ENCODE measurements at places on chromosomes 2 and 18. TPM values are rescaled to one million over a fixed set of nuclear protein-coding genes. Genes with fewer than 3 reads are reported as not detected.
A peak's percentile ranks its signal among the peaks of the same experiment; 100 is the strongest.

DNA sequence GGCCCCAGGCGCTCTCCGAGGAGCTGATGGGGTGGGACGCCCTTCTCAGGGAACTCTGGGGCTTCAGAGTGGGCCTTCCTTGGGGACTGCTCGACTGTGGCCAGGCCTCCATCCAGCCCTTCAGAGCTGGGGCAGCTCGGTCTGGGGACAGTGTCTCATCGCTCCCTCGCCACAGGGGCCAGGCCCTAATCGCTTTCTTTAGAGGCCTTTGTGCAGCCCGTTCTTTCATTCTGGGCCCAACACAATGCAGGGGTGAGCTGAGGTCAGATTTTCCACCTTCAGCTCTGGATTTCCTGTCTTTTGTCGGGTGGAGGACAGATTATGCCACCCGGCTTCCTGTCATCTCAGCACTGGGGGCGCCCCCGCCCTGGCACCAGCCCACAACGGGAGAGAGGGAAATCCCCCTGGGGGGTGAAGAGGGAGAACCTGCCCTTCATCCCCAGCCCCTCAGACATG is 25.2 kb downstream of the MYCN start:
- H3K4me1 ChIP-seq = no peaks in the 10 kb centered on the region
- H3K4me3 ChIP-seq = no peak overlapping the region
- DNase-seq = no peak

DNA sequence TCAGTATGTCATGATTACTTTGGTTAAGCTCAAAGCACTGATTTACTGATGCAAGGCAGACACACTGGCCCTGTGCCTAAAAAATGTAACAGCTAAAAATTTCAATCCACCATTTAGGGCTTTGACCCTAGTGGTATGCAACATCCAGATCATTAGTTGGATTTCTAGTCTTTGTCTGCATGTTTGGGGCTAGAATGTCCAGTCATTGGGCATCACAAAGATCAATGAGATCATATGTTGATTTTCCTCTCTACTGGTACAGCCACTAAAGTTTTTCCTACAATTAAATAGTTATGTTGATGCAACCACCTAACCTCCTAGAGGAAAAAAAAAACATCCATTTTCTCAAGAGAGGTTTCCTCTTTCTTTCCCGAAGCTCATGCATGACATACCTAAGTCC is 53.4 kb upstream of the REV1 start:
- H3K27me3 ChIP-seq = peaks cover 100% of the 10 kb centered on the region
- H3K27ac ChIP-seq = no peak overlapping the region
- no peaks in the 10 kb centered on the region for H3K36me3 ChIP-seq
- no peak for DNase-seq
- no peak overlapping the region for H3K4me3 ChIP-seq

GRCh38 chr2:73928963-73929347 is 2.3 kb downstream of the DGUOK start:
- no peak overlapping the region for H3K27ac ChIP-seq
- H3K4me1 ChIP-seq = peaks cover 28% of the 10 kb centered on the region
- no peak overlapping the region for H3K4me3 ChIP-seq
- H3K27me3 ChIP-seq = no peaks in the 10 kb centered on the region

GRCh38 chr18:60295674-60296073 is 76.9 kb downstream of the MC4R start:
- DNase-seq = no peak
- no peak overlapping the region for H3K27ac ChIP-seq
- no peaks in the 10 kb centered on the region for H3K4me1 ChIP-seq
- H3K27me3 ChIP-seq = no peaks in the 10 kb centered on the region
- no peaks in the 10 kb centered on the region for H3K36me3 ChIP-seq

DNA sequence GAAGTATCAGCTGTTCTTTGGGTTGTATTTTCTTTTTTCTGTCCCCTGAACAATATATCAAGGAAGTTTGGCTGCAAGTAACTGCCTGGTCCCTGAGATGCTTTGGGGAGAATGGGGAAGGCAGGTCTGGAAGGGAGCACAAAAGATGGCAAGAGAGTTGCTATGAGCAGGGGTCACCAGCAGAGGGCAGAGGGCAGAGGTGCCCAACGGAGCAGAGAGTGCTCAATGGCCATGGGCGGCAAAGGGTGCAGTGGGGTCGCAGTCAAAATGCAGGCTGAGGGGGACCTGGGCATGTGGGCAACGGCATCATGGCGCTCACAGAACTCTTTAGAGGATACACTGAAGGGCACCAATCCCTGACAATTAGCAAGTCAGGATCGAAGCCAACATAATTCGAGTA is 107.7 kb upstream of the ATP8B1 start:
- H3K36me3 ChIP-seq = no peaks in the 10 kb centered on the region
- H3K27ac ChIP-seq = no peak overlapping the region
- no peak overlapping the region for H3K4me3 ChIP-seq
- H3K27me3 ChIP-seq = no peaks in the 10 kb centered on the region
- DNase-seq = no peak

- no peaks in the 10 kb centered on the region for H3K36me3 ChIP-seq
- no peak overlapping the region for H3K27ac ChIP-seq
- peaks cover 8% of the 10 kb centered on the region for H3K4me1 ChIP-seq
Measured at GRCh38 chr2:162086904-162087303, 12.9 kb upstream of the DPP4 start.

DNA sequence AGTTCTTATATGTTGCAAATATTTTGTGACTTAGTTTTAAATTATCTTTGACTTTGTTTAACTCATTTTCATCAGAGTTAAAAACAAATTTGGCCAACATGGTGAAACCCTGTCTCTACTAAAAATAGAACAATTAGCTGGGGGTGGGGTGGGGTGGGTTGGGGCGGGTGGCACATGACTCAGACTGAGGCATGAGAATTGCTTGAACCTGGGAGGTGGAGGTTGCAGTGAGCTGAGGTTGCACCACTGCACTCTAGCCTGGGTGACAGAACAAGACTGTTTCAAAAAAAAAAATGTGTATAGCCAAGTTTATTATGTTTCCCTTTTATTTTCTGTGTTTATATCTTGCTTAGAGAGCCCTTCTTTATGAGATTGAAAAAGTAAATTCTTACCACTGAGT is 14.2 kb upstream of the LIPG start:
- peak overlapping the region; percentile 81 for H3K27ac ChIP-seq
- DNase-seq = no peak
- no peaks in the 10 kb centered on the region for H3K36me3 ChIP-seq

- H3K36me3 ChIP-seq = no peaks in the 10 kb centered on the region
- no peak for DNase-seq
- H3K4me1 ChIP-seq = peaks cover 16% of the 10 kb centered on the region
- H3K27ac ChIP-seq = peak overlapping the region; percentile 9
- H3K4me3 ChIP-seq = no peak overlapping the region
Measured at GRCh38 chr2:157880927-157881326, 4.8 kb upstream of the ACVR1 start.

GRCh38 chr18:8757396-8757997 is 52.1 kb downstream of the MTCL1 start:
- no peak for DNase-seq
- no peaks in the 10 kb centered on the region for H3K4me1 ChIP-seq
- H3K4me3 ChIP-seq = no peak overlapping the region
- no peak overlapping the region for H3K27ac ChIP-seq
- H3K27me3 ChIP-seq = no peaks in the 10 kb centered on the region

DNA sequence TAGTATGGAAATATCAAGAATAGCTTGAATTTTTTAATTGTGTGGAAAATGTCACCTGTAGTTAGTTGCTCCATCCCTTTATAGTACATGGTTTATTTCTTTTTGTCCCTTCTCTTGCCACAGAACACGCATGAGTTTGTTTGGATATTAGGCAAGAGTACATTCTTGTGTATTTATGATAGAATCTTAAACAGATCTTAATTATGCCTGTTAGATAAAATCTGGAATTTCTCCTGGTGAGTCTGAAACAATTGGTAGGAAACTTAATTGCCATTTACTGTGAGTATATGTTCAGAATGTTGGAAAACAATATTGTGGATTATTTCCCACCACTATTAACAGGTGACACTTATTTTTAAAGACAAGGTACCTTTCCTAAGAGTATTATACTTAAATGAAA is 30.2 kb upstream of the CABYR start:
- peaks cover 15% of the 10 kb centered on the region for H3K4me1 ChIP-seq
- H3K4me3 ChIP-seq = no peak overlapping the region
- no peaks in the 10 kb centered on the region for H3K36me3 ChIP-seq
- DNase-seq = peak; percentile 35

- peaks cover 18% of the 10 kb centered on the region for H3K4me1 ChIP-seq
- no peaks in the 10 kb centered on the region for H3K27me3 ChIP-seq
- peak; percentile 63 for DNase-seq
- no peak overlapping the region for H3K27ac ChIP-seq
Measured at GRCh38 chr2:217394510-217395351, 534.9 kb upstream of the TNP1 start.

Gene KIAA2012
- not detected for total RNA-seq

- H3K4me3 ChIP-seq = peak within 1 kb of the TSS; percentile 90
- peak; percentile 82 for DNase-seq
- H3K4me1 ChIP-seq = peaks cover 33% of the 10 kb centered on the region
- no peaks in the 10 kb centered on the region for H3K36me3 ChIP-seq
- H3K27ac ChIP-seq = peak within 1 kb of the TSS; percentile 98
Measured at GRCh38 chr2:165793779-165794535, at the start of gene GALNT3. Gene GALNT3 (minus strand): TSS chr2:165794247. CDS start chr2:165770700, 23,547 bp downstream.

DNA sequence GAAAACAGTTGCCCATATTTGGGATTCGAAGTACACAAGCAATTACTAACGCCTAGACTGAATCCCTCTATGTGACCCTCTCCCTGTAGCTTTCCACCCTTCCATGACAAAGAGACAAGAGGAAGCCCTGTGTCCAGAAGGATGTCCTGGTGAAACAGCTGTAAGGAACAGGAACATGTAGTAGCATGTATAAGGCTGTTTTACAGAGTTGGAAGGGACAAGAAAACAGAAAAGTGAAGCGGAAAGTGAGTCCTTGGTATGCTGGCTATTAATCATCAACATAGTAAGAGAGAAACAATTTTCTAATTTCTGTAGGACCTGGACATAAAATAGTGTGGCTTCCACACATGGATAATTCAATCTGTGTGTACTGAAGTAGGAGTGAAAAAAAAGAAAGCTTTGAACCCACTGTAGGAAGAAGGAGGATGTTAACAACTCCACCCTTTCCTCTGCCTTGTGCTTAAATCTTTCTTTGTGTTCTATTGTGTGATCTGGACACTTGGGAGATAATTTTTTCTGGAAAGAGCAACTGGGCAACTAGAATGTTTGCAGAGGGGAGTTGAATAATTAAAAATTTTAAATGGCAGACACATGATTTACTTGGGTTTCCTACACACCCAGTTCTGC is 162.3 kb upstream of the ZSWIM2 start:
- no peak overlapping the region for H3K27ac ChIP-seq
- no peaks in the 10 kb centered on the region for H3K4me1 ChIP-seq
- H3K27me3 ChIP-seq = no peaks in the 10 kb centered on the region

GRCh38 chr18:39681061-39681460 is 2115.5 kb upstream of the CELF4 start:
- DNase-seq = no peak
- H3K27me3 ChIP-seq = no peaks in the 10 kb centered on the region
- H3K4me1 ChIP-seq = no peaks in the 10 kb centered on the region
- H3K36me3 ChIP-seq = no peaks in the 10 kb centered on the region
- no peak overlapping the region for H3K4me3 ChIP-seq
- no peak overlapping the region for H3K27ac ChIP-seq
